MG63 (cell line): ENCODE measurements at places on chromosomes 2 and 18.

DNA sequence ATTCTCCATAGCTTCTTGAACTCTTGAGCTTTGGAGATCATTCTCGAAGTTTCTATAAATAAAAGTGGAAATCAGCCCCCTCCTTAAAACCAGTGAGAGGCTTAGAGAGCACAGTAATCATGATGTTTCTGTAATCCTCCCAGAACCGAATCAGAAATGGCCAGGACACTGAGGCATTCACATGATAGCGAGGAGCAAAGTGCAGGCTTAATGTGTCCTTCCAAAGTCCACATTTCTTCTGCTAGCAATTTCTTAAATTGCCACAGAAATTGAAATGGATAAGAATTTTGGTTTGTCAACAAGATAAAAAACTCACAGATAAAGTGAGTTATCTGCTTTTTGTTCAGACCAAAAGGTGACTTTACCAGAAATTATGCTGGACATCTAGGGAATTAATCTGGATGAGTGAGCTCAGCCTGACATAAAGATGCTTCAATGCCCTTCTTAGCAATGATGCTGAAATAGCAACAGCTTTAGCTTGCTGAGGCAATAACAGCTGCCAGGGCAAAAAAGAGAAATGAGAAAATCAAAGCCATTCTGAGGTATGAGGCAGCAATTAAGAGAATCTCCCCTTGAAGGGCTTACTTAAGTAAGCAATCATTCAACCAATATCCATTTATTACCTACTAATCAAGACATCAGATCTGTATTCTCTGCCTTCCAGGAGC, 82.4 kb upstream of the PHLPP1 start:
- no peak for DNase-seq

- DNase-seq, result no peak
Observed at GRCh38 chr2:106332054-106332453, 136.2 kb downstream of the RGPD3 start.

GRCh38 chr2:20616341-20616871, 34.5 kb downstream of the HS1BP3 start:
- DNase-seq, result no peak

DNA sequence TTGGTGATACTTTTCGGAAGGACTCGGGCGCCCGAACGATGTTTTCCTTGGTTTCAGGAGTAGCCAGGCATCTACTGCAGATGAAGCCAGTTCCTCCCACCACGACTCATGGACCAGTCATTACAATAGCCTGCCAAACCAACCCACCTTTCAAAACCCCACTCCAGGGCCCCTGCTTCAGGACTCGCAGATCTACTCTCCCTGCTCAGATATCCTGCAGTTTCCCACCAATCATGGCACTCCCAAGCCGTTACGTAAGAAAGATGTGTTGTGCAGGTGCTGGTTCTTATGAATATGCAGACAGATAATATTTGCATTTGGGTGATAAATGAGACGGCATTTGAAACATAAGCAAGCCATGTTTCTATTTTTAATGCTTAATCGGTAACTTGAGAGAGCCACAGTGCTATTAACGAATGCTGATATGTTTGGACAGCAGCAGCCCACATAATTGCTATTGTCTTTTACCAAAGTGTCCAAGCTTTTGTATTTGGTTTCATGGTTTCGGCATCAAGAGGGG, 3.5 kb upstream of the CYS1 start:
- DNase-seq, result no peak

- no peak for DNase-seq
Observed at GRCh38 chr2:191999101-191999841, 152.4 kb upstream of the CAVIN2 start.

GRCh38 chr18:78778651-78779050, 201.0 kb upstream of the SALL3 start:
- DNase-seq, result no peak

- DNase-seq, result peak; percentile 47
Observed at GRCh38 chr2:234978466-234979203, 26.8 kb downstream of the SH3BP4 start.

- no peak for DNase-seq
Observed at GRCh38 chr2:111250448-111251030, 129.8 kb downstream of the BCL2L11 start.

DNA sequence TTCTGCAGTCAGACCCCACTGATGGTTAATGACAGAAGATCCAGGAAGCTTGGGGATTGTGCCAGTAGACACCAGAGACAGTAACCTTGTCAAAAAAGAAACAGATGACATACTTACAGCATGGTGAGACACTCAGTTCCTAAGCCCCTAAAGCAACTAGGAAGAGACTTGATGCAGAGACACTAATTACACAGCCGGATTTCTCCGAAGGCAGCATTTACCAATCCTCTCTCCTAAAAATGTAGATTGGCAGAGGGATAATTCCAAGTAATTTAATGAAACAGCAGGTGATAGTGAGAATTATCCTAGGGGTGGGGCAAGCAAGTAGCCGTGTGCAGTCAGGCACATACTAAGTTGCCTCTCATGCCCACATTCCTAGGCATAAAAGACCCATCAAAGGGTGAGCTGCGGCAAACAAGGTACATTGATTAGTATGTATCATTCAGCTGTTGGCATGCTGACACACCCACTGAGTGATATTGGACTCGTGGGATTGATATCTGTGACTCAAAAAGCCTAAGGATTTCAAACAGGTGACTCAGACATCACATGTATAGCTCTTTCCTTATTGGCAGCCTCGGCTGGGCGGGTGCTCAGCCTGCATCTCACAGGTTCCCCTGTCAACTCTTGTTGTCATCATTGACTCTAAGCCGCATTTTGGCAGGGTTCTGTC, 296.7 kb upstream of the ATP5MC3 start:
- no peak for DNase-seq

GRCh38 chr2:195543902-195544894, 112.8 kb upstream of the SLC39A10 start:
- DNase-seq, result peak; percentile 58

GRCh38 chr2:224284134-224284946, 117.6 kb downstream of the FAM124B start:
- no peak for DNase-seq

DNA sequence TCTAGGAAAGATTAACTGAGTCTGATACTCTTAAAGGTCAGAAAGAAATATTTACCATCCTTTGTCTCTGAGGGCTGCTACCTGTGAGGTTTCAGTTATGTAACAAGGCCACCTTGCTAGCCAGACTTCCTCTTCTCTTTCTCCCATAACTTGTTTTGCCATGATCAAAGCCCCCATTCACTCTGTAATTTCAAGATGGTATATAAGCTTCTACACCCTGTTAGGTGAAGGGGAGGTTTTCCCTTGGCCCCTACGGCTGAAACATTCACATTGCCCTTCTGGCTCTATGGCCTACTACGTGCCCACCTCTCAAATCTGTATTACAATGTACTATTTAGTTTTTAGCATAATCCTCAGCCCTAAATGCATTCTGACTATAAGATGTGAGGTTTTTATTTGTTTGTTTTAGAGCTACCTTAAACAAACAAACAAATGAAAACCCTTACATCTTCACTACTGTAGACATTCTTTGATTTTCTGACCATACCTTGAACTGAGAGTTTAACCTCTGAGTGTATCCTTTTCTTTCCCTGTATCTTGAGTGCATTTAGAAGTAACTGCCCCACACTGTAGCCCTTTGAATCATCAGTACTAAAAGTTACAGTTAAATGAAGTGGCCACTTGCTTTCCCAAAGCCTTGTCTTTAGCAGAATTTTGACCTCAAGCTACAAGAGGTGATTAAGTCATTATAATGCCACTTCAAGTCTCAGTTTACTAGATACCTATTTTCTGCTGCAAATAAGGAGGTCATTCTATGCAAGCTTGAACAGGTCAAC, 332.2 kb downstream of the SOCS6 start:
- DNase-seq, result no peak

- DNase-seq, result no peak
Observed at GRCh38 chr2:96601382-96602292, 36.5 kb downstream of the KANSL3 start.

DNA sequence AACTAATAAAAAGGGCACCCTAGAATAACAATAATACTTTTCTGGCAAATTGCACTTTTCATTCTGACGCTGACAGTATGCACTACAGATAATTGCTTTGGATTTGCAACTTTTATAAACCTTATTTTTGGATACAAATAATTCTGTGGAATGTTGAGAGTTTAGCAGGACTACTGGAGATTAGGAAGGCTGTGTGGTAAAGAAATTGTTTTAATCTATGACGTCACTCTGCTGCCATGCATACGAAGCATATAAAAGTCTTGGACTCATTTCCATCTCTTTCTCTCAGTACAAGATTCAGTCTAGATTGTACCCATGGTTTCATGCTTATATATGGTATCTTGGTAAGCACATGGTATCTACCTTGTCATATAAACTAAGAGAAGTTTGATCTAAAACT, 28.1 kb upstream of the ZCCHC2 start:
- DNase-seq, result no peak

DNA sequence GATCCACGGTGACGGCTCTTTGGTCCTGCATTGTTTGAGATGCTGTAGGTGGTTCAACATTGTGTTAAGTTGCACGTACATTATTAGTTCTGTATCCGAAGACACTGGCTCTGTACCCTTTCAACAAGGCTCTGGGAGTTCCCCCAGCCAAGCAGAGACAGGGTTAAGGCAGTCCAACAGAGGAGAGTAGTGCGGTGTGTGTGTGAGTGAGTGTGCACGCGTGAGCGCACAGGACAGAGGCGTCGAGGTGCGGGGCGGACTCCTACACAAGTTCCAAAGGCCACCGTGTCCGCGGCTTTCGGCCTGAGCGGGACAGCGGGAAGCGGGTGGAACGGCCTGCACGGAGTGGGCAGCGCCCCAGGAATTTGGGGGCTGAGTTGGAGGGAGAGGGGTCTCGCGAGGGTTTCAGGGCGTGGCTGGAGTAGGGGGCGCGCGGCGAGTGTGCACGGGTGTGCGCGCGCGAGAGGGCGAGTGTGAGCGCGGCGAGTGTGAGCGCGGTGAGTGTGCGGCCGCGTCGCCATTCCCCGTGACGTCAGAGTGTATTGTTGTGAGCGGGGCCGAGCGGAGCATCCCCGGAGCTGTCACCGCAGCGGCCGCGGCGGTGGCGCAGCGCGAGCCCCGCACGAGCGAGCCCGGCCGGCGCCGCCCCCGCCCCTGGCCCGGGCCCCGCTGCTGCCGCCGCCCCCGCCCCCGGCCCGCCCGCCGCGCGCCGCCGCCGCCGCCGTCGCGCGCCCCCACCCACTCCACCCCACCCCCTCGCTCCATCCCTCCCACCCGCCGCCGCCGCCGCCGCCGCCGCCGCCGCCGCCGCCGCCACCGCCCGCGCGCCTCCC, at the start of gene ASXL3:
Gene ASXL3 (plus strand): TSS at position 535 of the 833 bp plus-strand sequence. CDS start 413 bp downstream, outside the sequence.
- DNase-seq, result peak; percentile 1

GRCh38 chr18:28124131-28125029, 52.5 kb downstream of the CDH2 start:
- DNase-seq, result no peak

DNA sequence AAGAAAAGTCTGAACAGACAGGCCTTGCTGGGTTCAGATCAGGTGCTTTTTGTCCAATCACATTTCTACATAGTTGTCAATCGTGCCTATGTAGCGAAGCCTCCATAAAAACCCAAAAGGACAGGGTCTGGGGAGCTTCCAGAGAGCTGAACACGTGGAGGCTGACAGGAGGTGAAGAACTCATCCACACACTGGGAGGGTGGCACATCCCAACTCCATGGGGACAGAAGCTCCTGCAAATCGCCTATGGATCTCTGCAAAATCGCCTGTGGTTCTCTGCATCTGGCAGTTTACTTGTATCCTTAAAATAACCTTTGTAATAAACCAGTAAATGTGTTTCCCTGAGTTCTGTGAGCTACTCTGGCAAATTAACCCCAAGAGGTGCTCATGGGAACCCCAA, 12.4 kb downstream of the ALPK2 start:
- no peak for DNase-seq

DNA sequence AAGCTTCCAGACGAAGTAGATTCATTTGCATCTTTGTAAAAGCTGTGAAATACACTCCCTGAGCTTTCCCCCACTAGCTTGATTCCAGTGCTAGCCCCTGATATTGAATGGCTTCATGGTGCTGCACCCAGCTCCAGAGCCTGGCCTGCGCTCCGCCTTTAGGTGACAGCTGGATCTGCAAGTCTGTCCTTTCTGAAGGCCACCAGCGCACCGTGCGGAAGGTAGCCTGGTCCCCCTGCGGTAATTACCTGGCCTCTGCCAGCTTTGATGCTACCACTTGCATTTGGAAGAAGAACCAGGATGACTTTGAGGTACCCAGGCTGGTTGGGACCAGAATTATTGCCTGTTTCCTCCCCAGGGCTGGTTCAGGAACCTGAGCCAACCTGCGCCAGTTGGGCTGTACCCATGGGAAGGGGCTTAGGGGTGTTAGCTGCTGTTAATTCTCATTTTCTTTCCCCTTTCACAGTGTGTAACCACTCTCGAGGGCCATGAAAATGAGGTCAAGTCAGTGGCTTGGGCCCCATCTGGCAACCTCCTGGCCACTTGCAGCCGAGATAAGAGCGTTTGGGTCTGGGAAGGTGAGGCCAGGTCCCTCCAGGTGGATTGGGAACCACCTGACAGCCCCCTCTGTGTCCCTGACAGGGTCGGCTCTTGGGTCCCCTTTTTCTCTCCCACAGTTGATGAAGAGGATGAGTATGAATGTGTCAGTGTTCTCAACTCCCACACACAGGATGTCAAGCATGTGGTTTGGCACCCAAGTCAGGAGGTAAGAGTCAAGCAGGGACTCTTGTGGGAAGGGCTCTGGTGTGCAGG, 1.3 kb downstream of the CIAO1 start:
- DNase-seq, result peak; percentile 31

DNA sequence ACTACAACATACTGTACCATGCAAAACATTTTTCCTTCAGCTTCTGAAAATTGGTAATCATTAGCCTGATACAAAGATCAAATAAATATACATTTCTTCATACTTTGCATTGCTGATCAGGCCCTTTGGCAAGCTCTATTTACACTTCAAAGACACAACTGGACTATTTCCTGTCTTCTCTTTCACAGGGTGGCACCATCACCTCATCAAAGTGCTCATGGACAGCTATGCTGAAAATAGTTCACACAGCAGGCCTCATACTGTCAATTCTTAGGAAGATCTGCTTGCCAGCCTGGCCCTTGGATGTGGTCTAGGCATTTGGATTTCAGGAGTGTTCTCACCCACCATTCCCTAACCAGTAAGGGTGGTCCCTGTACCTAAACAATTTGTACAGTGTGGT, 33.9 kb downstream of the FBXO15 start:
- DNase-seq, result no peak

GRCh38 chr18:60358516-60358915, 14.1 kb downstream of the MC4R start:
- DNase-seq, result no peak

GRCh38 chr2:20130821-20131645, 79.6 kb upstream of the LAPTM4A start:
- DNase-seq, result no peak

DNA sequence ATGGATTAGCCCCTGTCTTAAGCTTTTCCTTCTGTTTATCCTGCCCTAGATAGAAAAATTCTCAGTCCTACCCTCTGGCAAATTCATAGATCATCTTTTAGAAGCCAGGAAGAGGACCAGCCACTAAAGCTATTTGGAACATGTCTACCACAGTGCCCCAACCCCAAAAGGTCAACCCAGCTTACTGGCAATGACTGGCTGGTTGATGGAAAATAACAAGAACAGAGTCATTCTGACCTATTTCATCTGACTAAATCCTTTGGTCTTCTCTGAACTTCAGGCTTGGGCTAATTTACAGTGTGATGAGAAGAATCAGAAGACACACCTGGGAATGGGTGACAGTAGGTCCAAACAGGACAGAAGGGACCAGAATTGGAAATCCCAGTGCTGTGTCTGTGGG, 227.3 kb upstream of the CCDC68 start:
- no peak for DNase-seq

GRCh38 chr2:43051338-43051737, 175.1 kb downstream of the ZFP36L2 start:
- peak; percentile 39 for DNase-seq

- no peak for DNase-seq
Observed at GRCh38 chr2:119431976-119432850, 559 bp downstream of the TMEM37 start.

- no peak for DNase-seq
Observed at GRCh38 chr2:62408241-62408677, 97.7 kb downstream of the TMEM17 start.
